ENCODE measurements at places on chromosomes 4 and X.

- DNase-seq: no peak
Measured at GRCh38 chr4:161256172-161256571, 907.6 kb downstream of the FSTL5 start.

GRCh38 chr4:15238720-15239119 lies 189.1 kb upstream of the C1QTNF7 start:
- peak; percentile 35 for DNase-seq

- DNase-seq: no peak
Measured at GRCh38 chrX:42237956-42238355, 314.6 kb upstream of the CASK start.

- peak; percentile 28 for DNase-seq
Measured at GRCh38 chr4:76198411-76199237, 15.0 kb downstream of the SCARB2 start.

- no peak for DNase-seq
Measured at GRCh38 chr4:55826986-55827385, 7.4 kb downstream of the EXOC1L start.

- peak; percentile 29 for DNase-seq
Measured at GRCh38 chrX:30275498-30275897, 28.6 kb downstream of the MAGEB1 start.

DNA sequence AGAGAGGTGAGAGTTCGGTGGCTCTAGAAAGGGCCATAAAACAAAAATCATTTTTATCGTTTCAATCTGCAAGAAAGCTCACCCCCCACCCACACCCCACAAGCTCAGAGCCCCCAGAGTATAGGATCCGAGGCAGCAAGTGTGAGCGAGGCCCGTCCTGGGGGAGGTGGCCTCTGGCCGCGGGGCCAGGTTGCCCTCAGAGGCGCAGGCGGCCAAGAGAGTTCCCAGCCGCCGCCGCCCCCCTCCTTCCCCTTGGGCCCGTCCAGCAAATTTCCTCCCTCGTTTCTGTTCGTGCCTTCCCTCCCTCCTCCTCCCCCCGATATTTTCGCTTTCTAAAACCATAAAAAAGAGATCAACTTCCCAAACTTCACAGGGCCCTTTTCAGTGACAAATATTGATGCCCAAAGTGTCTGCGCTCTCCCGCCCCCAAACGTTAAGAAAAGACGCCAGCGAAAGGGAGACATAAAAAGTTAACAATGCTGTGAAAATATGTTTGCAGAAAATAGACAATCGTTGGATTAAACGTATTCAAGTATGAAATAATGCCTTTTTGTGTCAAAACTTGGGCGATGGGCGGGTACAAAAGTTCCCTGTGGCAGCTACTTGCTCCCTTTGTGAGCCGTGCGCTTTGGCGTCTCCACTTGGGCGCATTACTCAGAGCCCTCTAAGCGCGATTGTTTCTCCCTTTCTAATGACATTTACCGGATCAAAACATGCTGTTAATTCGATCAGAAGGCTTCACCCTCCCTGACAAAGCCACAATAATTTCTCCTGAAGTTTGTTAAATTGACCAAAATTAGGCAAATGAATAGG lies 1.1 kb upstream of the HELT start:
- peak; percentile 24 for DNase-seq

DNA sequence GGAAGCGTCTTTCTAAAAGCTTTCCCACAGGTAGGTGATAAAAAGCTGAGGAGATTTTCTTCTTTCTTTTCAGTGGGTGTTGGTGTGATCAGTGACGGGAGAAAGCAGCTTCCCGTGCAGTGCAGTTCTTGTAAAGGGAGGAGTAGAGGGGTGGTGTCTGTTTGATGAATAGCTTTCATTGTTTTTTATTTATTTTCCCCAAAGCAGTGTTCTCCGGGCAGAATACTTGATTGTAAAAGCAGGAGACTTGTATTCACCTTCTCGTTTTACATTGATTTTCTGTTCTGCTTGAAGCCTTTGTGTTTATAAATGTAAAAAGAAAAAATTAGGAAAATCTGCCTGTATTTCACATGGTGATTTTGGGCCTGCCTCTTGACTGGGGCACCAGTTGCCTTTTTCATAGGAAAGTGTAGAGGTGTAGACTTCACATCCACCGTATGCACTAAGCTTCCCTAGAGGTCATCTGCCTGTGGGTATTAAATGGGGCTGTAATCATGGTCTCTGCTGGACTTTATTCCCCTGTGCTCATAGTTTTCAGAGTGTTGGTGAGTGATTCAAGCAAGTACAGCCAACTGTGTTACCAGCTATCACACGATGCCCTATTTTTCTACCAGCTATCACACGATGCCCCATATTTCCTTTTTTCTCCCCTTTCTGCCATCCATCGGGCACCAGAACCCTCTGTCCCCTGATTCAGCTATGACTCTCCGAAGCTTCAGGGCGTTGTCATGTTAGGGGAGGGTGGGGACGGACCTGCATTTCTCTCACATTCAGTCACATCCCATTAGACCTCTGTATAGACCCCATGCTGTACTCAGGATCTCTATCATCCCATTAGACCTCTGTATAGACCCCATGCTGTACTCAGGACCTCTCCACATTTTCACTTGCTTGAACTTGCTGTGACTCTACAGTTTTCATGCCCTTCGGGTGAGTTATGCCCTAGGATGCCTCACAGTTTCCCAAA lies 526.5 kb downstream of the TRIML1 start:
- DNase-seq: no peak

DNA sequence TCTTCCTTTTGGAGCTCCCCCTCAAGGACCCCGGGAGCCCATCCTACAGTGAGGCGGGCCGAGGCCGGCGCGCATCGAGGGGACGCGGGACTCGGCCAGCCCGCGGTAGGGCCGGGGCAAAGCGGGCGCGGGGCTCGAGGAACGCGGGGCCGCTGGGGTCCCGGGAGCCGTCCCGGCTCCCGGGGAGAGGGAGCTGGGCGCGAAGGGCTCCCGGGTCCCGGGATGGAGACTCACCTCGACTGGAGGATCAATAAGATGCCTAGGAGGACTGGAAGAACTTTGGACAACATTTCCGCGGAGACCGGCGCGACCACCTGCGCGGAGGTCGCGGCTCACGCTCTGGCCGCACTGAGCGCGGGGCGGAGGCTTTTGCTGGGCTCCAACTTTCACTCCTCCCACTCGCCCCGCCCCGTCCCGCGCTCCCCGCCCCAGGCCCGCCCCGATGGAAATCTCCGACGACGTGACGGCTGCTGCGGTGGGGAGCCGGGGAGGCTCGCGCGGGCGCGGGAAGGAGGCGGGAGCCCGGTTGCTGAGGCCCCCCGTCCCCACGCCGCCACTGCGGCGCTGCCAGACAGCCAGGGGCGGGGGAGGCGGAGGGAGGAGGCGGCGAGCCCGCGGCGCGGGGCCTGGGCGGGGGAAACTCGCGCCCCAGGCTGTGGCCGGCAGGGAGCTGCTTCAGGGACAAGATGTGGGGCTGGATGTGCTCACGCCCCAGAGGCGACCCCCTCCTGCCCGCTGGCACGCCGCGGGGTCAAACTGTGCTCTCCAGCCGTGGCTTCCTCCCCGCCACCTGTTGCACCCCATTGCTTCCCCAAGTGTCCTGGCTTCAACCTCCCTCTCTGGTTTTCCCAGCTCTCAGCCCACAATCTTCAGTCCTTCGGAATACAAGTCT lies at the start of gene GABRE:
TSS of gene GABRE (minus strand) at position 341 of the 892 bp plus-strand sequence. CDS start at position 290, 51 bp downstream.
- DNase-seq: no peak

DNA sequence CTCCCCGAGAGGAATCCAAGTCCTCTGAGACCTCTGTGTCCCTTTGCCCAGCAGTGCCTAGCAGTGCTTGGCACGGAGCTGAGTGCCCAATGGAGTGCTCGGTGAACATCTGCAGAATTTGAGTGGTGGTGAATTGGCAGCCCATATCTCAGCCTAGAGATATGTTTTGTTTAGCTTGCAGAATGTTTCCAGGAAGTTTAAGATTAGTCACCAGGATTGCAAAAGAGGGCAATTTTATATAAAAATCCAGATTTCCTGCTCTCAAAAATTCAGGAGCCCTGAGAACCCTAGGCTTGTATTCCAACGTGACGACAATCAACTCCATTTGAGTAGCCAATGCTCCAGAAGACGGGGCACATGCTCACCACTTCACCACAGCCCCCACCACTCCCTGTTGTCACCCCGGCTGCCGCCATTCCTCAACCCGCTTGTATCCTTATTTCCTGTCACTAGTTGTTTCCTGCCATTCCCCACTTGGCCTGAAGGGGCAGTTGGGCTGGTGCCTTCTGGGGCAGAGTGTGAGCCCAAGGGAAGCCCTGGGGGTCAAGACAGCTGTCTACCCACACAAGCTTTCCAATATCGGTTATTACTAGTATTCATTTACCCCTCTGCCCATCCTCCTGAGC lies 116.9 kb downstream of the EFNB1 start:
- DNase-seq: peak; percentile 0

DNA sequence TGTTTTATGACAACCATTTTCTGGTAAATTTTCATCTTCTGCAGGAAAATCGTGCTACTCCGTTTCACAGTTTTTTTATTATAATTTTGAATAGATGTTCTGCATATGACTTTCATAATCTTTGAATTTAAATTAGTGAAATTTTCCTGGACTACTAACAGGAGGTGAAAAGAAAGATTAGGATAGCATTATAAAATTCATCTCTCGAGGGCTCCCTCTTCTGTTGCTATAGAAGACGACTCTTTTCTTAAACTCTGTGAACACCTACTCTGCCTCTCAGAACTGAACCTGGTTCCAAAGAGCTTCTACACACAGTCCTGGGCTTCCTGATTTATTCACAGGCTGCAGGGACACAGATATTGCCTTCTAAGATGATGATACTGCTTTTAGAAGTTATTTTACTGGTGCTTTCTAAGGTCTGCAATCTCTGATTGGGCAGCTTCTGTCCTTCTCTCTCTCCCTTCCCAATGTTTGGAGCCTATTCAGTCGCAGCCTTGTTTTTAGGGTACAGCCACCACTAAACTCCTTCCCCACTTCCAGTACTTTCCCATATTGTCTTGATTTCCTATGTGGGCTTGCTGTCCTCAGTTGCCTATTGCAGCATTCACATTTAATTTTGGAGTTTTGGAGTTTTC lies 10.1 kb upstream of the SAP30 start:
- peak; percentile 23 for DNase-seq

DNA sequence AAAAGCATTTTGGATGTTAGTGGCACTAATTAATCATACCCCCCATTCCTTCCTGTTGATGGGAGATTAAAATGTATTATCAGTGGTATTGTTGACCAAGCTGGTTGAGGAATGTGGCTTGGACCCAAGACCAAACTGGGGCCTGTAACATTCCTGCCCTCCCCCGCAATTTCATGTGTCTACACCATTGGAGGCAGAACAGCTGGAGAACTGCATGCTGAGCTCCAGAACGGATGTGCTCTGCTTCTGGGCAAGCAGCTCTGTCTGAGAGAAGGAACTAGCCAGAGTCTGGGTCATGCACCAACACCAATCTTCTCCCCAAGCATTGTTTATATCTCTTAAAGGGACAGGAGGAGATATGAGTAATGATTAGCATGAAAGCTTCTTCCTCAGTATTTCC lies 185.5 kb downstream of the CEP135 start:
- DNase-seq: no peak

DNA sequence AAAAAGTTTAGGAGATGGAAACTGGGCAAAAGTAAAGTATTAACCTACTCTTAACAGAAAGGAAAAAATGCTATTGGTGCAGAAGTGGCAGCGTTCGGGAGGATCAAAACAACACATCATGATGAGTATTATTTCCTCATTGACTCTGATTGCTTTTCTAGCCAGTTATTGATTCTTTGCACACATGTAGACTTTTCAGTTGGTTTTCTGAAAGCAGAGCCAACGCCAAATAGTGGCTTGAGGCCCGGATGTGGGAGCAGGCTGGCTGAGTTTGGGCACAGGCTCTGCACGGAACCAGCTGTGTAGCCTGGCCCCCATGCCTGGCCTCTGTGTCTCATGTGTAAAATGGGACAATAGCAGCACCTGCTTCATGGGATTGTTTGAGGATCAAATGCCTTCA lies 21.8 kb downstream of the STOX2 start:
- no peak for DNase-seq

- DNase-seq: no peak
Measured at GRCh38 chr4:24645765-24646550, 61.6 kb upstream of the DHX15 start.

DNA sequence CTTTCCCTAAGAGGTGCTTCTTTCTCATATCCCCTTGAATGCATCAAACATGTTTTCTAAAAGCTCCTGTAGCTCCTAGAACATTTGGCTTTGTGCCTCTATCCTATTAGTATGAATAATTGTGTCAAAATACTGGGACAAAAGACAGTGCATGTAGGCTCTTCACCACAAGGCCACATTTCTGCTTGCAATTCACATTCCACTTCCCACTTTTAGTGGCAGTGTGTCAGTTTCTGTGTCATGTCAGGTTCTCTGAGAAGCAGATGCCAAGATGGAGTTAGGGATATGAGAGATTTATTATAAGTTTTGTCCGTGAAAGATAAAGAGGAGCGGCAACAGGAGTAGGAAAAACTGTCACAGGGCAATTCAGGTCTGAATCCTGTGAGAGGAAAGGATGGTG lies 61.3 kb upstream of the GPRIN3 start:
- DNase-seq: no peak

DNA sequence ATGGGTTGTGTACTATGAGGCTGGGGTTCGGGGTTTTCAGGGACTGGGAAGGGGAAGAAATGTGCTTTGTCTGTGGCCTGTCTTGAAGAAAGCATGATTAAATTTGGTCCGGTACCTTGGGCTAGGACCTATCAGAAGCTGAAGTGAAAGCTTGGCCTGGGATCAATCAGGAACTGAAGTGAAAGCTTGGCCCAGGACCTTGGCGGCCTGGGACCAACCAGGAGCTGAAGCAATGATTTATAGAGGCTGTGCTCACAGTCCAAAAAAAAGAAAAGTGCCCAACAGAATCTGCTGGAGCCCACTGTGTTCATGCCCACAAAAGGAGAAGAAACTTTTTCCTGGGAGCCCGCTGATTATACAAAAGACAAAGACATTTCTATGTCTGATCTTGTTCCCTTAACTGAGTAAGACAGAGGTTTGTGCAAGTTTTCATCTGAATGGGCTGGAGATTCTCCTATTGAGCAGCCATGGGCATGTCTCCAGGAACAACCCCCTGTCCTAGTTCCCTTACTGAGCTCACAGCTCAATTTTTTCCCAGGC lies 1427.9 kb downstream of the FAM133A start:
- DNase-seq: no peak

DNA sequence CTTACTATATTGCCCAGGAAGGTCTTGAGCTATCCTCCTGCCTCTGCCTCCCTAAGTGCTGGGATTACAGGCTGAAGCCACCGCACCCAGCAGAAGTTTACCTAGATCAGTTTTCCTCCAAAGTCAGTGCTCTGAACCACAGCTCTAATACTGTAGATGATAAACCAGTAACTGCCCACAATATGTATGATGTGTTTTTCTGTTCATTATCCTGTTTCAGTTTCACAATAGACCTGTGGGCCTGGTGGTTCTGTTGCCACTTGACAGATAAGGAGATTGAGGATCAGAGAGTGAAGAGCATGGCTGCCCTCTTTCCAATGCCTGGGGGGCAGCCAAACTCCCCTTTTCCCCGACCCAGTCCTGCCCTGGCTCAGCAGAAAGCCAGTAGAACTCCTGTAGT lies 87.0 kb downstream of the EFNB1 start:
- DNase-seq: no peak

DNA sequence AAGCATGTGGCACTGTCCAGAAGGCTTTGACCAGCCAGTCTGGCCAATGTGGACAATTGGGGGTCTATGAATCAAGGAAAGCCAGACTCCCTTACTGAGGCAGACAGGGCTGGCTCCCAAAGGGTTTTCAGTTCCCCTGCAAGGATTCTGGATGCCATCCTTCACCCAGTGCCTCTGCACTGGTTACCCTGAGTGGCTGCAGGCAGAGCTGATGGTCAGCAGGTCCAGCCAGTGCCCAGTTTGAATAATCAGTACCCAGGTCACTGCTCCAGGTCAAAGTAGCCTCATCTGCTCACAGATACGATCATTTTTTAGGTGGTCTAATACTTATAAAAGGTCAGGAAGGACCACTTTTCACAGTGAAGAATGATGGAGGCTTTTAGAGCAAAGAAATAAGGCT lies 52.2 kb upstream of the MAMLD1 start:
- DNase-seq: no peak

GRCh38 chr4:98659106-98659592 lies 738 bp upstream of the TSPAN5 start:
- DNase-seq: peak; percentile 60

All from ACHN (cell line).